ENCODE measurements at places on chromosomes 12 and 14.

GRCh38 chr14:104865631-104866441 lies 768 bp downstream of the CEP170B start:
- no peak for DNase-seq

DNA sequence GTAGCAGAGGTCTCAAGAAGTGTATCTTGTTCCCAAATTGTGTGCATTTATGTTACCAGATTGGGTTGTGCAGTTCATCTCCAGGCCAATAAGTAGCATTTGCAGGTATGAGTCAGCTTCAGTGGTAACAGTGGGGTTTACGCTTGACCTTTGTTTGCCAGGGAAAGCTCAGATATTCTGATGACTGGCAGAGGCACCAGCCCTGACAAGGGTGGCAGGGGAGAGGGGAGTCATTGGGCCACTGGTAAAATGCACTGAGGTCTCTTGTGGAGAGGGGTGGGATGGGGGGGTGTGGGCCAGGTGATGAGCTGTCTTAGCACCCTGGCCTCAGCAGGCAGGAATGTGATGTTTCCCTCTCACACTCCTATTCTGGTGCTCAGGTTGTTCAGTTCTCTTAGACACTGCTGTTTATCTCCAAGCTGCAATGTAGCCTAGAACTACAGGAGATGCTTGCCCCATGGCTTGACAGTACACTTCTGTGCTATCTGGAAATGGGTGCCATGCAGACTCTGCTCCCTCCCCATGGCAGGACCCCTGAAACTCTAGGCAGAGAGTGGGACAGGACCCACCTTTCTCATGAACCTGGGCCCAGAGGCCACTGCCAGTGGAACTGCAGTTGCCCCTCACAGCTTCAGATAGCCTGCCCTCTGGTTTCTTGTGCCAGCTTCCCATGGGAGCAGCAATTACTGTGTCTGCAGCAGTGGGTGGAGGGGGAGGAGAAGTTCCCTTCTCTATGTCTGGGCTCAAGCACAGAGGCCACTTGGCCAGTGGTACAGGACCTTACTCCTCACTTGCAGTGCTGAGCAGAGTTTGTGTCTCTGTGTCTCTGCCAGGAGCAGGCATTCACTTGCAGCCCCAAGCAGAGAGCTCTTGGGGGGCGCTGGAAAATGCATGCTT lies 31.9 kb downstream of the USP15 start:
- DNase-seq, result no peak

GRCh38 chr12:6821591-6822425 lies at the start of gene GPR162:
Gene GPR162 (plus strand): TSS chr12:6821821. CDS start chr12:6823899, 2,078 bp downstream.
- no peak for DNase-seq

DNA sequence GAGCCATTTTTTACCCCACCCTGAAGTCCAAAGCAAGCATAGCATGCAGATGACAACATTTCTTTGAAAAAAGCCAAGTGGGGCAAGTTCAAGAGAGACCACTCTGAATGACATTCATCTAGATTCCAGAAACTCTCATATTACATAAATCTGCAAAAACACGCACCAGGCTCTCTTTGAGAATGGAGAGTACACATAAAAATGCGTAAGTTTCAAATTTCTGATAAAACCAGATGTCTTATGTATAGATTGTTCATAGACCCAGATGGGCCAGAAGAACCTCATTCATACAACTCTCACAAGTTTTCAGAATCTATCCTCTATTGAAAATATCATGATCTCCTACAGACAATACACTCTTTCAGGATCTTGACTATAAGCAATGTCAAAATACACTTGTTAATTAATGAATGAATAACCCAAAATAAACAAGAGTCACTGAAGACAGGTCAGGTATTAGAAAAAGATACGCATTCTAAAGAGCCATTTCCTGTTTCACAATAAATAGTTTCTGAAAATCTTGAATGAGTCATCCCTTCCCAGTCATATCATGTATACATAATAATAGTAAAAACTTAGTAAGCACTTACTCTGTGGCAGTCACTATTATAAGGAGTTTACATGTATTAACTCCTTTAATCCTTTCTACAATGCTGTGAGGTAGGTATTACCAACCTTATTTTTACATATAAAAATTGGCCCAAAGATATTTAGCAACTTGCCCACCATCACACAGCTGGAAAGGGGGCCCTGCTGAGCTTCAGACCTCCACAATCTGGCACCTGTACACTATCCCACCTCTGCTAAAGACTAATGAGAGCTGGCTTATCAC lies 72.0 kb downstream of the PPP2R5E start:
- no peak for DNase-seq

- DNase-seq, result no peak
These were observed 18.9 kb upstream of the CARMIL3 start for GRCh38 chr14:24032727-24033418.

GRCh38 chr12:1325666-1326065 lies 268.7 kb downstream of the FBXL14 start:
- no peak for DNase-seq

- DNase-seq, result no peak
These were observed 120.1 kb downstream of the ZFP36L1 start for GRCh38 chr14:68672609-68673285.

DNA sequence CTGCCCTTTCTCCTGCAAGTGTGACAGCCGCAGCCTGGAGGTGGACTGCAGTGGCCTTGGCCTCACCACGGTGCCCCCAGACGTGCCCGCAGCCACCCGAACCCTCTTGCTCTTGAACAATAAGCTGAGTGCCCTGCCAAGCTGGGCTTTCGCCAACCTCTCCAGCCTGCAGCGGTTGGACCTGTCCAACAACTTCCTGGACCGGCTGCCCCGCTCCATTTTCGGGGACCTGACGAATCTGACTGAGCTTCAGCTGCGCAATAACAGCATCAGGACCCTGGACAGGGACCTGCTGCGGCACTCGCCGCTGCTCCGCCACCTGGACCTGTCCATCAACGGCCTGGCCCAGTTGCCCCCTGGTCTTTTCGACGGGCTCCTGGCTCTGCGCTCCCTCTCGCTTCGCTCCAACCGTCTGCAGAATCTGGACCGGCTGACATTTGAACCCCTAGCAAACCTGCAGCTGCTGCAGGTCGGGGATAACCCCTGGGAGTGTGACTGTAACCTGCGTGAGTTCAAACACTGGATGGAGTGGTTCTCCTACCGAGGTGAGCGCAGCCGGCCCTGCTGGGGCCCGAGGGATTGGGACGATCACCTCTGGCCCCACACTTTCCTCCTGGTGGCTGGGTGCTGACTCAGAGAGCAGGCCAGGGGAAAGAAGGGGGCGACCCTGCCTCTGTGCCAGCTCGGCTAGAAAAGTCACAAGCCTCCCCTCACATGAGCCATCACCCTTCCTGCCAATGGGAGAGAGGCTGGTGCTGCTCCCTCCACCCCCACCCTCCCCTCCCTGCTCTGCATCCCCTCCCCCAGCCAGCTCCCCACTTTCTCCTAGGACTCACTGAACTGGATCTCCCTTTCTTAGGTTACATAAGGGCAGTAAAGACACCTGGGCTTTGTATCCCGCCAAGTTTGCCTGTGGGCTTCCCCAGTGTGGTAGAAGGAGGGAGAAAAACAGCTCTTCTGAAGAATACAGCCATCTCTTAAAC lies 10.9 kb downstream of the LRTM2 start:
- no peak for DNase-seq

DNA sequence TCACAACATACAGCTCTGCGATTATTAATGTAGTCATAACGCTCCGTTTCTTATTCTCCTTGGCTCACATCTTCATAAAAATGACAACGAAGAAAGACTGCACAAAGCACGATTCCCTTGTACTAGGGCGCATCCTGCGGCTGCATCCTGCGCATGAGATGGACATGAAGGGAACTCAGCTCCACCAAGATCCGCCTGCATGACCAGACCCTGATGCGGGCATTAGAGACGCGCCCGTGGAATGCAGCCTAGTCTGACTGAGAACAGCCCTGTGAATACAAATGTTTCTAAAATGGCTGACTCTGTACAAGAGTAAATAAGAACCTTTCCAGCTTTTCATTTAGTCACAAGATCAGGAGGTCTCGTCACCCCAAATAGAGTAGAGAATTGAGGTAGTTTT lies 422.2 kb downstream of the NOVA1 start:
- no peak for DNase-seq

DNA sequence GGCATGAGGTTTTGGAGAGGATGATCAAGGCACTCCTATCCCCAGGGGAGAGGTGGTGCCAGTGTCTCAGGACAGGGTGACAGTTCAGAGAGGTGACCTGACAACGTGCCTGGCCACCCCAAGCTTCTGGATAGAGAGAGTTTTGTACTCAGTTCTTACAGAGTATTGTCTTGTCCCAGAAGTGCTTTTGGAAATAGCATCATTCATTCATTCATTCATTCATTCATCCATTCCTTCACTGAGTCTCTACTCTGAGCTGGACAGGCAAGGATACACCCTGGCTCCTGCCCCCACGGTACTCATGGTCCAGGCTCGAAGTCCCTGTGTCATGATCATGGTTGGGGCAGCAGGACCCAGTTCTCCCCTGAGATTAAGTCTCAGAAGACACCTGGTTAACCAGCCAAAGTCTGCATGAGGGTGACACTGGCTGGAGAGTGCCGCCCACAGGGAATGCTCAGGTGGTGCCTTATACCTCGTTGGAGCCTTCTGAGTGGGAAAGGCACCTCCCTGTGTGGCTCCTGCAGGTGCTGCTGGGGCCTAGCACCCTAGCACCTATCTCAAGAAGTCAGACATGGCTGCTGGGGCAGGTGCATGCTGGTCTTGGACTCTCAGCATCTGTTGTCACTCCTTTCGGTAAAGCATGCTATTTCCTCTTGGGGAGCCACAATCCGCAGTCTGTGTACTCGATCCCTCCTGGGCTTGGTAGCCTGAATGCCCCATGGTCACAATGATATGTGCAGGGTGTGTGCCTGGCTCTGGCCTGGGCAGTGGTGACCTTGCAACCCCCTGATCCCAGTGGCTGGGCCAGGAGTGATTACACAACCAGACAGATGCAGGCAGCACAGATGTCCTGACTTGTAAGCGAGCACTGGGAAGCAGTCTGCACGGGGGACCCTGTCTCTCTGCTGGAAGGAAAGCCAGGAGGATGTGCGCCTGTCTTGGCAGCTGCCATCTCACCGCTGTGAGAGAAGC lies 57.8 kb downstream of the C14orf132 start:
- DNase-seq, result no peak

GRCh38 chr12:510071-510825 lies 50.5 kb downstream of the B4GALNT3 start:
- no peak for DNase-seq

Measured in activated T-helper 1 cell treated with anti-CD3 and anti-CD28 coated beads, Interleukin-2, amount 50 U/mL, for 16 hours (primary cell).